ENCODE measurements at places on chromosomes 1 and 21.

GRCh38 chr1:80375662-80376061 lies 1369.1 kb upstream of the ADGRL4 start:
- DNase-seq, result no peak

DNA sequence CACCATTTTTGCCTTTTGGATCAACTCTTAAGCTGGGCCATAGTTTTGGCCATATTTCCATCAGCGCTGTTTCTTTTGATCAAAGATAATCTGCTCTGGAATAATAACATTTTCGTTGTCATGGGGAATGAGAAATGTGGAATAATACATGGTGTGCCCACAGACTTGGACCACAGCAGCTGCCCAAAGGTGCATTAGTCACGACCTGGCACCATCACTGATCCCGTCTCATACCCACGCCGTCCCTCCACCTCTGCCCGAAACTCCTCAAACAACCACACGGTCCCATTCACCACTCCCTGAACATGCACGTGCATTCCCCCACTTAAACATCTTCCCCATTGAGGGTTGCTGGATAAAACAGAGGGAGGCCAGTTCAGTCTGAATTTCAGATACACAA lies 76.9 kb downstream of the SLC66A1 start:
- DNase-seq, result no peak

- DNase-seq, result no peak
Observed at GRCh38 chr1:32405672-32406467, 11.6 kb upstream of the BSDC1 start.

DNA sequence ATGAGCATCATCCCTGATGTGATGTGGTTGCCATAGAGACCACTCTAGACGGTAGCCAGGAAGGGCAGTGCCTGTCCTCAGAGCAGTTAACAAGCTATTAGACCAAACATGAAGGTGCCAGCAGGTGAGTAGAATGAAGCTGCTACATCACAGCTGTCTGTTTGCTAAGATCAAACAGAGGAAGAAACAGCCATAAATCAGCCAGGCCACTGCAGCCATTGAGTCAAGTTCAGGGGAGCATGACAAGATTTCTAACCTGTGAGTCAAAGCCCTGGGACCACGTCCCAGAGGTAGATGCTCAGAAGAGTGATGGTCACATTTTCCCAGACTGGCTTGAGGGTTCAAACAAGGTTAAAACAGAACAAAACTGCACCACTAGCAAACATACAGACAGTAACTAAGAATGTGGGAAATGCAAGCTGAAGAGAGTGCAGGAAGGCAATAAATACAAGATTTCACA lies 450.6 kb upstream of the DAB1 start:
- DNase-seq, result no peak

All from stimulated activated CD8-positive, alpha-beta memory T cell treated with anti-CD3 and anti-CD28 coated beads, Interleukin-4, amount 100 ng/mL, for 48 hours (primary cell).